ENCODE measurements at places on chromosomes 6 and 20. TPM values are rescaled to one million over a fixed set of nuclear protein-coding genes. Genes with fewer than 3 reads are reported as not detected.

Gene SMLR1
- not detected for total RNA-seq

Gene ADGB
- not detected for total RNA-seq

Gene BPIFA3
- total RNA-seq: not detected

Gene CTAGE9
- total RNA-seq: not detected

Gene SYNJ2
- 54.3 TPM for total RNA-seq

Gene DEFB132
- total RNA-seq: not detected

Gene EFCAB8
- under 0.01 TPM for total RNA-seq

Gene FNDC1
- 2.1 TPM for total RNA-seq

Gene CPXM1
- 0.65 TPM for total RNA-seq

Gene SLC17A3
- not detected for total RNA-seq

Gene FRS3
- total RNA-seq: 2.8 TPM

Gene NOX3
- total RNA-seq: not detected

Gene TBXT
- not detected for total RNA-seq

Gene CLVS2
- not detected for total RNA-seq

Gene ULBP3
- 18.0 TPM for total RNA-seq

Gene CDSN
- not detected for total RNA-seq

Gene GNRH2
- not detected for total RNA-seq

Gene KIFC1
- 2.9 TPM for total RNA-seq

Gene PRDM13
- total RNA-seq: not detected

Gene ID4
- 11.1 TPM for total RNA-seq

Gene CLDN20
- not detected for total RNA-seq

Gene C4B
- total RNA-seq: 2.1 TPM

Gene ARHGAP40
- not detected for total RNA-seq

Gene HSD17B8
- 5.2 TPM for total RNA-seq

Gene PIM1
- total RNA-seq: 84.5 TPM

Gene RING1
- total RNA-seq: 24.3 TPM

Gene HFE
- total RNA-seq: 25.2 TPM

Gene BTNL2
- not detected for total RNA-seq

Gene LHFPL5
- total RNA-seq: not detected

Gene SLC22A2
- total RNA-seq: not detected

Gene LAMP5
- not detected for total RNA-seq

Gene HLA-G
- total RNA-seq: not detected

Gene TCEA2
- total RNA-seq: 24.0 TPM

Gene DDX27
- 29.2 TPM for total RNA-seq

Gene KPNA5
- total RNA-seq: 12.5 TPM

Gene BPI
- total RNA-seq: not detected

Gene VGLL2
- total RNA-seq: not detected

Gene PLN
- not detected for total RNA-seq

Gene BYSL
- total RNA-seq: 10.1 TPM

Gene TREML2
- total RNA-seq: not detected

Gene CAGE1
- total RNA-seq: not detected

Gene SLC26A8
- not detected for total RNA-seq

Gene PTK7
- total RNA-seq: 361 TPM

Gene TSPO2
- total RNA-seq: not detected

Gene LTA
- total RNA-seq: not detected

Gene PRKN
- total RNA-seq: 6.3 TPM

Gene BPIFB1
- not detected for total RNA-seq

Gene PCED1A
- total RNA-seq: 38.6 TPM

Measured in hair follicle dermal papilla cell (primary cell).